ENCODE measurements at places on chromosomes 4 and X.

DNA sequence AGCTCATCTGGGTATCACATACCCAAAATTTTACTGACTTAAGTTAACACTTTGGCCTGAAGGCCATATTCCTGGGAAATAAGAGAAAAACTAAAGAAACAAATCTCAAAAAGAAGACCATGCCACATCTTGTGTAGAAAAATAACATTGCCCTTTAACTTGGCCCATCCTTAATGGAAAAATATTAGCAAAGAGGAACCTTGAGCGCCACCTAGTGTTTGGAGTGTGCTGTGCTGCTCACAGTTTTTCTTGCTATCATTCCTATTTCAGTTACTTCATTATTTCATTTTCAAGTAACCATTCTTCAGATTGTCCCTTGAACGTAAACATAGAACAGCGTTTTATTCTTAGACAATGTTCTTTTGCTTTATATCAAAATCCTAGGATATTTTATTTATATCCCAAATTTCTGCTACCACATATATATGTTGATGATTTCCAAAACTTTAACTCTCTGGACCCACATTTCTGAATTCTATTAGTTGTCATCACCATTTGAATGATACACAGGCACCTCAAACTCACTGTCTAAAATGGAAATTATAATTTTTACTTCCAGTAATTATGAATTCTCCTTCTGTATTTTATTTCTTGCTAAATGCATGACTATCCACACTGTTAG is 999.0 kb upstream of the ADGRL3 start:
- no peak for DNase-seq

DNA sequence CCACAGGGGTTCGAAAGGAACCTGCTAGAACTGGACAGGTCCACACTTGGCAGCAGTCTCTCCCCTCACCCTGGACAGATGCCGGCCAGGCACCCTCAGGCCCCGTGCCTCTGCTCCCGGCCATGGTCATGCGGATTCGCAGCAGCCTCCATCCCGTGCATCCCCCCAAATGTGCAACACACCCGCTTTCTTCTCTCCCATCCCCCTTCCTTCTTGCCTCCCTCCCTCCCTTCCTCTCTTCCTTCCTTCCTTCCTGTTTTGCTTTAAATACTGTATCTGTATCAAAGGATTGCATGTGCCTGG is 35.0 kb upstream of the HMX1 start:
- DNase-seq: no peak

DNA sequence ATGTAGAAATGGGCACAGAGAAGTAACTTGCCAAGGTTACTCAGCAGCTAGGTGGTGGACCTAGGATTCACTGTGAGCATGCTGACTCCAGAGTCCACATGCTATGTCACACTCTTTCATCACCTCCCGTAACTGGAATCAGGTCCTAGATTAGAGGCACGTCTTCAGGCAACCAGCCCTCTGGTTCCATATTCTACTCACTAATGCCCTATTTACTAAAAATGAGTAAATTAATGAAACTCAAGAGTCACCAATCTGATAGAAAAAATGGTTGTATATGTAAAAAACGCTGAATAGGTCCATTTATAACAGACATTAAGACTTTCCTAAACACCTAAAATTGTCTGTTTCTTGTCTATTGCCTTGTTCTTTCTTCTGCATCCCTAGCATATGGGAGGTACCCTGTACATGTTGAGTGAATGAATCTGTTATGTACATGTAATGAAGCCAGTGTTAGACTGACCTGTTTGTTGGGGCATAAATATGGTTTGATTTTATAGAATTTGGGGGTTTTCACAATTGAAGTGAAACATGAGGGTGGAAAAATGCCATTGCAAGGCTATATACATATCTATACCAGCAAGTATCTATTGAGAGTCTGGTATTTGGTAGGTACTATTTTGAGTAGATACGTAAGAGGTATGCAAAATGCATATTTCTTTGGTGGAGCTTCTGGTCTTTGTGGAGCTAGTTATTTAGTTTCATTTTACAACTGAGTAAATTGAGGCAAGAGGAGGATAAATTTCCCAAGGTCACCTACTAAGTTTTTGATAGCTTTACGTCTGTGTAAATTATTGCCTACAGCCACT is 7.5 kb upstream of the RUFY3 start:
- no peak for DNase-seq

GRCh38 chr4:113971706-113972360 is 7.6 kb downstream of the ARSJ start:
- DNase-seq: peak; percentile 77

- peak; percentile 69 for DNase-seq
These were observed 65.7 kb upstream of the MAP9 start for GRCh38 chr4:155442267-155443105.

GRCh38 chr4:121189326-121190215 is 25.4 kb upstream of the TNIP3 start:
- DNase-seq: no peak

- DNase-seq: no peak
These were observed 46.9 kb upstream of the SYTL5 start for GRCh38 chrX:37959212-37960021.

DNA sequence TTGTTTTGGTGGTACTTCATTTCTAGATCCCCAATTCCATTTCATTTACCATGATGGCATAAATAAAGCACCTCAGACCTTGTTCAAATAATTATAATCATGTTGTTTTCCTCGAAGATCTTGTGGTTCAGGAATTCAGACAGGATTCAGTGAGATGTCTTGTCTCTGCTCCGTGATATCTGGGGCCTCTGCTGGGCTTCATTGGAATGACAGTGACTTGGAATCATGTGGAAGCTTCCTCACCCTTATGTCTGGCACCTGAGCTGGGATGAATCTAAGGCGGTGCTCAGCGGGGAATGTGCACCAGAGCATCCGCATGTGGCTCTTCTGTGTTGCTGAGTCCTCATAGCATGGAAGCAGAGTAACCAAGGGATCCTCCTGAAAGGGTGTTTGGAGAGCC is 132.2 kb downstream of the VEGFC start:
- no peak for DNase-seq

DNA sequence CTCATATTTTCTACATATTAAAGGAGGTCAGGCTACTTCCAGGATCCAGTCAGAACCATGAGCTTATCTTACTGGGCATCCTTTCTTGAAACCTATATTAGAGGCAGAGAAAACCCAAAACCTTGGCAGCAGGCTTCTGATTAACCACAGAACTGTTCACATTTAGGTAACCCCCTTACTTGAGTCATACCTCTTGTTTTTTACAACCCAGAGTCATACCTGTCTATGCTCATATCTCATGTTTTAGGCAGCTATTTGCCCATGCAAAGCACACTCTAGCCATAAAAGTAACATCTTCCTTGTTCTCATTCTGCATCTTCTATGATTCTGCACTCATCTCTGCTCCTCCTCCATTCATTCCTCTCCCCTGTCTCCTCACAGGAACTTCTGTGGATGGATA is 138.0 kb upstream of the SMIM31 start:
- DNase-seq: no peak

DNA sequence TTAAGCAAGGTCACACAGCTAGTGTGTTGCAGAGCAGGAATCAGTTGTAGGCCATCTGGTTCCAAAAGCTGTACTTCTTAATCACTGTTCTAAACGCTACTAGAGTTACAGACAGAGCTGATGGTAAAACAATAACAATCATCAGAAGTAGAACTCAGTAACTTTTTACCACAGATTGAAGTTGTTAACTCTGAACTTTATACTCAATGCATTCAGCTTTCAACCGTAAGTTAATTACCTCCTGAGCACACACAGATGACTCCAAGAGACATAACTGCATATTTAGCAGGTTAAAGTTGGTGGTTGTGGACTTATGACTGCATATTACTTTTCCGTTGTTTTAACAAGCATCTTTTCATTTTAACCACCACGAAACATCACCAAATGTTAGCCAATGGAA is 127.3 kb downstream of the PRSS12 start:
- DNase-seq: peak; percentile 1

- peak; percentile 34 for DNase-seq
These were observed 130.3 kb downstream of the DIPK2B start for GRCh38 chrX:45070116-45071007.

- peak; percentile 30 for DNase-seq
These were observed 87.5 kb downstream of the GLRA2 start for GRCh38 chrX:14616836-14617235.

DNA sequence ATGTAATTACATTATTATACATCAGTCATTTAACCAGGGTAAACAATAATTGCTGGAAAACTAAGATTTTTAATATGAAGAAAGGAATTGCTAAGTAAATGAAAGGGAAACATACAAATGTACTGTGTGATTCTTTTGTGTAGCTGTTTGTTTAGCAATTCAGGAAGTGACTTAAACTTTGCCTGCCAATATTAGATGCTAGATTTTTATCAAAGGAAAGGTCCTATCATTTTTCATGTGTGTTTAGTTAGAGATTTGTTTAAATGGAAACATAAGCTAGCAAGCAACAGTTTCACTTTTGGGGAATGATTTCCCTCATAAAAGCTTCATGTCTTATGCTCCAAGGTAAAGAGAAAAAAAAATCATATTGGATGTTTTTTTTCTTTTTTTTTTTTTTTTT is 95.1 kb upstream of the LIMCH1 start:
- DNase-seq: no peak

- no peak for DNase-seq
These were observed 1033.0 kb upstream of the INTU start for GRCh38 chr4:126599746-126600145.

DNA sequence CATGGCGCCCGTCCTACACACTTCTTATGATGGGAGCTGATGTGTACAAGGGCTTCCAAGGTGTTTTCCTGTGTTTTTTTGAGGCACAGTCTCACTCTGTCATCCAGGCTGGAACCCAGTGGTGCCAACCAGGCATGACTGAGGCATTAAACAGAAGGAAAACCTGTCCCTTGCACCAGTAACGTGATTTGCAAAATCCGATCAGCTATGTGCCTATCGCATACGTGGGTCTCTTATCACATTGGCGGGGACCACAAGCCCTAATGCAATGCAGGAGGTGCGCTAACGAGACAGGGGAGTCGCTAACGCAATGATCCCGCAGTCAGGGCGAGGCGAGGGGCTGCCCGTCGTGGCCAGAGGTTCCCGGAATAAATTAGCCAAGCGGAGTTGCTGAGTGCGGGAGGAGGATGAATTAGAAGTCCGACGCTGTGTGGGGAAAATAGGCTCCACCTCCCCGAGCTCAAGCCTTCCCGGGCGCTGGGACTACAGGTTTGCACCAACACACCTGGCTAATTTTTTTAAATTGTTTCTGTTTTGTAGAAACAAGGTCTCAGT is 162.7 kb downstream of the SHOX start:
- DNase-seq: no peak

- no peak for DNase-seq
These were observed 268.4 kb downstream of the DCTD start for GRCh38 chr4:182648766-182649165.

DNA sequence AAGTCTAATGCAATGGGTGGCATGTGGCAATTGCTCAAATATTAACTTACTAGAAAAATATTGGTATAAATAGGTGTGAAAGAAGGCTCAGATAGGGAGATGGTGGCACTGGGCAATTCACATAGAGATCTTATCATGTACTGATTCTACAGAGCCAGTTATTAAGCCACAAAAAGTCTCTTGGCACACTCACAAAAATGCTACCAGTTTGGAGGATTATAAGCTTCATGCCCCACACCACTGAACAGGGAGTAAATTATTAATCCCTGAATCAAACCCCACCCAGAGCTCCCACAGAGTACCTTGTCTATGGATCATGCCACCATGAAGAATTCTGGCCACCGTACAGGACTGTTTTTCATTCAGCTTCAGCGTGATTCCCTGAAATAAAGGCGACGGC is 13.8 kb downstream of the MPP1 start:
- no peak for DNase-seq

DNA sequence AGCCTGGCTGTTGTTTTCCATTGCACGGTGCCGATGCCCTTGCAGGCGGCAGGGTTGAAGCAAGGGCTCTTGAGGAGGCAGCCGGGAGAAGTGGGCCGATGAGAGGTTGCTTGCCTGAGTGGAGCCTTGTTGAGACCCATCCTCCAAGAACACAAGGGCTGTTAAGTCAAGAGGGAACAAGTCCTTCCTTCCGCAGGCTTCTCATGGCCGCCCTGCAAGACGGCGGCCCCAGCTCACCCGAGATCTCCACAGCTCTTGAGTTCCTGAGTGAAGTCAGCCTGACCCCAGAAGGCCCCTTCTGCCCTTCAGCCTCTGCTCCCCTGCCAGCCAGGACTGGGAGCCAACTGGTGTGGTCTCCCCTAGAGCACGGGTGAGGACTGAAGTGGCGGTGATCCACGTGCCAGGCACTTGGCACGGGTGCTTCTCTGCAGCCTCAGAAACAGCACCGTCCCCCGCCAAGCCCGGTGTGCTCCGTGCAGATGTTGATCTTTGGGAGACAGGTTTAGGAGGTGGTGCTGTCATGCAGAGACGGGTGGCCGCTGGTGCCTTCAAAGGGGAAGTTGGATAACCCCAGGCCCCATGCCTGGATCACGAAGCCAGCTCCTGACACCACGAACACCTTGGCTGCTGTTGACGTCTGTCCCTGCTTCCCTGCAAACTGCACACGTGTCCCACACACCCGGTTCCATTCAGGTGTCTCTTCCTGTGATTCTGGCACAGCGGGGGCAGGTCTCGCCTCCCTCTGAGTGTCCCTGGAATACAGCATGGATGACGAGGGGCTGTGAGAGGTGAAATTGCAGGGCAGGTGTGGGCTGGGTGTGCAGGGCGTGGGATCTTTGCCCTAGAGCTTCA is 164.4 kb upstream of the PSAPL1 start:
- DNase-seq: no peak

DNA sequence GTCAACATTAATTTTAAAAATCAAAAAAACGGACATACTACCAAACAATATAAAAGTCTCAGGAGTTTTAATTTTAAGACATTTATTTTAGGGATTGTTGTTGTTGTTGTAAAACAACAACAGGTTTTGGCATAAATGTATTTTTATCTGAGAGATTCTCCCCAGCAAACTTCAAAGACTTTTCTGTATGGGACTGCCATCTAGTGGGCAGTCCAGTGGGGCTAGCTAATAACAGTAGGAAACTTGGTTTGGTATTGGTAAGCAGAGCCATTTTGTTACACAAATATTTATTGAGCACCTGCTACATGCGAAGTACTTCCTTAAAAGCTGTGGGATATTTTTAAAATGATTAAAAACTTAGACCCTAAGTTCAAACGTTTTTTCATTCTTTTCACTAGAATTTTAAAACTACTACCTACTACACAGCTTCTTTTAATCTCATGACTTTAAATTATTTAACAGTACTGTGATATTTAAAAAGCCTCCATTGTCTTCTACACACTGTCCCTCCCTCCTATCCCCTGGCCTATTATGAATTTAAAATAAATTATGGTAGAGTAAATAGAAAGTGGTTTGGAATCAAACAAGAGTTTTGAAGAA is 1028.4 kb upstream of the INTU start:
- DNase-seq: peak; percentile 42

- no peak for DNase-seq
These were observed 126.1 kb downstream of the INPP4B start for GRCh38 chr4:142719854-142720541.

GRCh38 chrX:151228935-151229334 is 52.6 kb downstream of the GPR50 start:
- DNase-seq: no peak

- no peak for DNase-seq
These were observed 74.3 kb upstream of the TNIP3 start for GRCh38 chr4:121238461-121238860.

GRCh38 chr4:183422962-183423631 is 21.3 kb upstream of the CDKN2AIP start:
- peak; percentile 49 for DNase-seq
